CD4-positive, alpha-beta T cell treated with Interleukin-4 for 1 hour (primary cell): ENCODE measurements at places on chromosomes 1 and 21.

DNA sequence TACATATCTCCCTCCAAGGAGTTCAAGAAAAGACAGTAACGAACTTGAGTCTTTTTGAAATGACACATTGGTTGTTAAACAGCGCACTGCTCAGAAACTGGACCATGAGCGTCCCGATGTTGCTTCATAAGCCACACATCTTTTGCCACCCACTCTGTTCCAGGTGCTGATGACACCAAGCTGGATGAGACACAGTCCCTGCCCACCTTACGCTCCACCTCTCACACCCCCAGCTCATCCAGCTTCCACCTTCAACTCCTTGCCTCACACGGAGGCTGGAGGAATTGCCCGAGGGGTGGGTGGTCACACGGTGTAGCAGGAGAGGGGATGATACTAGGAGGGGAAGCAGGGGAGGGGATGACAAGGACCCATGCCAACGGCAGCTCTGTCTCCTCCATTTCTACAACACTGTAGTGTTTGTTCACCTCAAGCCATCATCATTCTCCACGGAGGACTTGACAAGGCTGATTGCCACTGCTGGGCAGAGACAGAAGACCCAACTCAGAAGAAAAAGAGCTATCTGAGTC, 148.5 kb upstream of the TNR start:
- DNase-seq: no peak

GRCh38 chr1:44062656-44063179, 31.5 kb upstream of the SLC6A9 start:
- DNase-seq: no peak

DNA sequence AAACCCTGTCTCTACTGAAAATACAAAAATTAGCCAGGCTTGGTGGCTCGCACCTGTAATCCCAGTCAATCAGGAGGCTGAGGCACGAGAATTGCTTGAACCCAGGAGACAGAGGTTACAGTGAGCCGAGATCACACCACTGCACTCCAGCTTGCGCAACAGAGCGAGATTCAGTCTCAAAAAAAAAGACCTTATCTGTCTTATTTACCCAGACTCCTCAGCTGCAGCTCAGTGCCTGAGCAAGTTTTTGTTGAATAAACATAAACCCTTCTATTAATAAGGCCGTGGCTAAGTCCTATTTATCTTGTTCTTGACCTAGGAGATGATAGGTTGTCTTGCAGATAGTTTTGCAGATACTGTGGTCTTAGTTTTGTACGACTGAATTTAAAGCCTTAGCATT, 136.4 kb upstream of the TMEM51 start:
- no peak for DNase-seq

GRCh38 chr1:229138058-229138457, 132.9 kb upstream of the RAB4A start:
- no peak for DNase-seq

DNA sequence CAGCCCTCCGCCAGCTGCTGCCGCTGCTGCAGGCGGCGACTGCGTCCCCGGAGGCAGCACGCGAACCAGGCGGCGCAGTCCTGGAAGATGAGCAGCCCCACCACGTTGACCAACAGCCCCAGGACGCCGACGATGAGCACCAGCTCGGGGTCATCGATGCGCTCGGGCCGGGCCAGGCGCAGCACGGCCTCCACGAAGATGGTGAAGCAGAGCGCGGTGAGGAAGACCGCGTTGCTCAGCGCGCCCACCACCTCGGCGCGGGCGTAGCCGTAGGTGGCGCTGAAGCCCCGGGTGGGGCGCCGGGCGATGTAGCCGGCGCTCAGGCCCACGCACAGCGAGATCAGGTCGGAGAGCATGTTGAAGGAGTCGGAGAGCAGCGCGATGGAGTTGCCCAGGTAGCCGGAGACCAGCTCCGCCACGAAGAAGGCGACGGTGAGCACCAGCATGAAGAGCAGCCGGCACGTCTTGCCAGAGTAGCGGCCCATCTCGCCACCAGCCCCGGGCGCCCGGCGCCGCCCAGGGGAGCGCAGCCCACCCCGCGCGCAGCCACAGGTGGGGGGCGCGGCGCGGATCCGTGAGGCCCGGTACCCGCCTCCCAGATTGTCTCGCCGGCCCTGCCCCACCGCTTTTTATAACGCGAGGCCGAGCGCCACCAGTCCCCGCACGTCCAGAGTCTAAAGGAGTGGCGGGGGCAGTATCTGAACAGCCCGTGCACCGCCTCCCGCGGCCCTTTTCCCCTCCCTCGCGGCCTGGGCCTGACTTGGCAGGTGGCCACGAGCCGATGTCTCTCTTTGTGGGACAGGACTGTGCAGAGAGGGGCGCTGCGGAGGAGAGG, at the start of gene SLC30A10:
SLC30A10 (minus strand) TSS at position 602 of the 835 bp plus-strand sequence; CDS start at position 485, 117 bp downstream.
- no peak for DNase-seq

DNA sequence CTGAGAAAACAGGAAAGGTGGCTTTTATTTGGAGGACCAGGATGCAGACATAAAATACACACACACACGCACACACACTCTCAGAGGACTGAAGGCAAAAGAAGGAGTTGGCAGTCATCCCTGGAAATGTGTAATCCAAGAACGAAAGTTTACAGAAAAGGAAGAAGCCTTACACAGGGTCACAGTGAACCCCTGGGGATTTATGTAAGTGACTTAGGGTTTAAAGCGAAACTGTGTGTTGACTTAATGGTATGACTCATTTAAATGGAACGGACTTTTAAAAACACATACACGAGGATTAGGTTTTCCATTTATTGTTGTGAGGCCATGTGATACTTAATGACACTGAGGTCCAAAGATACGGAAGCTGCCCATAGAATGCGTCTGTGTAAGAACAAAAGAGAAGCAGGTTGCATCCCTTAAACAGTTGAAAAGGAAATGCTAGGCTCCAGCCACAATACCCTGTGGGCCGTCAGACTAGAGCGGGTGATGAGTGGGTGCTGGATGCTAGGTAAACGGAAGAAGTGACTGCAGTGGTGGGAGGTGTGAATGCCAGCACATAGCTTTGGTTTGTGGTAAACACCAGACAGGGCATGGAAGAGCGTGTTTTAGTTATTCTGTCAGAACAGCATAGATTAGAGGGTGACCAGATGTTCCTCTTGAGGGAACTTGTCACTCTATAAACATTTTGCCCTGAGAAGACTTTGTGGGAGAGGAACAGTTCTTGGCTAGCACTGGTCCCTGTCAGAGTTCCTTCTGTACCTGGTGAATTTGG, 21.6 kb upstream of the BCL10 start:
- peak; percentile 61 for DNase-seq

DNA sequence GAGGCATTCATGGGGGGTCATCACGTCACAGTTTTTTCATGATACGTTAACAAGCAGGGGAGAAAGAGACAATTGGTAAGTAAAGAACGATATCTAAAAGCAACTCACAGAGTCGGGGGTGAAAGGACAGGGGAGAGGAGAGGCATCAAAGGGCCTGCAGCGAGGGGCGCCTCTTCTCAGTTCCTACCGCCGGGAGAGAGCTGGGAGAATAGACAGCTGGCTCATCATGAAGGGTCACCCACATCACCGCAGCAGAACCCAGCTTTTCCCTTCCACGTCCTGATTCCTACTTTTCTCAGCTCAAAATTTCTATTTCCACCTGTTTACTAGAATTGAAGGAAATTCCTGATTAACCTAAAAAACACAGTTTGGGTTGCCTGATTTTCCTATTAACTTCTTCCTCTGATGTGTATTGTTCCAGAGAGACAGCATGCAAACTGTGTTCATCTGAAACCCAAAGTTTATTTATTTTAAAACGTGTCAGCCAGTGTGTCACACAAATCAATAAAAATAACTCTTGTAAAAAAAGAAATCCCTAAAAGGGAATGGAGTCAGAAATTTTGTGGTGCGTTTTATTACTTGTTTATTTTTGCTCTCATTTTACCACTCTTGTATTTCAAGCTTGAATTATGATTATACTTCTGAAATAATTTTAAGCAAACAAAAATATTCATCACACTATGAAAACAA, 75.4 kb downstream of the SLC25A24 start:
- no peak for DNase-seq

GRCh38 chr1:154983776-154984466, 777 bp downstream of the FLAD1 start:
- no peak for DNase-seq

GRCh38 chr1:80517062-80517461, 1283.7 kb upstream of the ADGRL2 start:
- no peak for DNase-seq

- no peak for DNase-seq
Measured at GRCh38 chr21:45250914-45251634, 36.6 kb downstream of the POFUT2 start.

DNA sequence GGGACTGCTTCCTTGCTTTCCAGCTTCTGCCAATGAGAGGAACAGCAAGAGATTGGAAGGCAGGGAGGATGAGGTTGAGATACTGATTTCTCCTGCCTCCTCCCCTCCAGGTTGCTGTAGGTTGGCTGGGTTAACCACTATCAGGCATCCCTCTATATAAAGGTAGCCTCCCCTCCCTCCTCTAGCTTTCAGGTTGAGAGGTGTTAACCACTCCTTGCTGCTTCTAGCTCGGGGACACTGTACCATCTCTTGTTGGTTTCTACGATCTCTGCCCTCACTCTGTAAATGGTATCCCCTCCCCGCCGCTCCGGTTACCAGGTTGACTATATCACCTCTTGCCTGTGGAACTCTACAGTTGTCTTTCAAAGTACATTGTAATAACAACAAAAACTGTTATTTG, 16.7 kb downstream of the LPAR3 start:
- DNase-seq: no peak

GRCh38 chr1:168498956-168499687, 44.7 kb downstream of the XCL2 start:
- DNase-seq: no peak

- DNase-seq: no peak
Measured at GRCh38 chr1:3552176-3552575, 59.1 kb downstream of the MEGF6 start.

DNA sequence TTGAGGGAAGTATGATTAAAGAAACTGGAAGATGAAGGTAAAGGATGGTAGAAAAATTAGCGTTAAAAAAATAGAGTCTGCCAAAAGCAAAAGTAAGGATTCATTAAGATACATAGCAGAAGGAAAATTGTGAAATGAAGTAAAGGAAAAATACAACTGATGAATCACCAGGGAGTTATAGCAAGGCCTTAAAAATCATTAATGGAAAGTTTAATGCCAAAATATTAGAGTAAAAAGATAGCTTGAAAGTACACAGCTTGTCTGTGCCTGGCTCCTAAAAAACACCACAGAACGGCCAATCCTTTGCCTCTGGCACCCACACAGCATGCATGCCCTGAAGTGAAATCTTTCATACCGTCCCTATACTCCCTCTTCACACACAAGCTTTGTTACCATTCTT, 66.9 kb upstream of the APOBEC4 start:
- DNase-seq: no peak

DNA sequence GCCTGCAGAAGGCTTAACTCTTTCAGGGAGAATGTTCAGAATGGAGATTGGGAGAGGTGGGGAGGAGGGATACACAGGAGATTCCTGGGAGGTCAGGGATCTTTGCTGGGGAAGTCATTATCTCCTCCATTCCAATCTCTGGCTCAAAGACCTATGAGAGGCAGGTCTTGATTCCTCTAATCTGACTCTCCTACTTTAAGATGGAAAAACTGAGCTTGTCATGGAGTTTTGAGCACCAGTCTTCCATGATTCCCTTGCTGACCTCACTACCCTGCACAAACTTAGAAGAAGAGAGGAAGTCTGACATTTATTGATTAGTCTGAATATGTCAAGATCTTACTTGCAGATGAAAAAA, 41.5 kb upstream of the SYNC start:
- no peak for DNase-seq

- no peak for DNase-seq
Measured at GRCh38 chr21:14988760-14989159, 76.0 kb downstream of the NRIP1 start.

GRCh38 chr1:112507921-112508277, 866 bp upstream of the WNT2B start:
- DNase-seq: peak; percentile 16

DNA sequence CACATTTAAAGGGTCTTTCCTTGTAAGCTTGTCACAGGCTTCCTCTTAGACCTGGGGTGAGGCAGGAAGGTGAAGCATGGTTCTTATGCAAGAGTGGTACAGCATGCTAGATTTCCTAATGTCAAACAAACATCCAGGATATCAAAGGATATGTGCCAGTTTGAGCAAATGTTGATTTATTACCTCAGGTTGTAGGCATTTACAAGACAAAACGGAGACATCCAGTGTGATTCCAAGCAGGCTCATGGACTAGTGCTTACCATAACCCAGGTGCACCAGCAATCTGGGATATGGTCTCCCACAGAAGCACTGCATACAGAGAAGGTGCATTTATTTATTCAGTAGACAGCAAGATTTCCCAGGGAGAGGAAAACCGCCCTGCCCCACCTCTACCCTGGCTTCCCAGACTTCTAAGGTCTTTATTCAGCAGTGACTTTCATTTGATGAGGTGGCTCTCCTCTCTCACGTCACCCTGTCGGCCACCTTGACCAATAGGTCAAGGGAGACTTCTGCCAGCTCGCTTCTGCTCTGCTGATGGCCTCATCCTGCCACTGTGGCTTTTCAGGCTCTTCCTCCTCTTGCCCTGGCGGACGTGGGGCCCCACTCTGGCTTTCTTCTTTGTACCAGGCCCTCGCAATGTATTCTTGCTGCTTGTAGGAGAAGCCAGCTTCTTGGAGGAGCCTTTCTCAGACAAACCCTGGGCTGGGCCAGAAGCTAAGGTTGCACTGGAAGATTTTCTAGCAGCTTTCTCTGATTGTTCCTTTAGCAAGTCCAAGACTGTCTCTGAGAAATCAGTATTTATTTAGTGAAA, 25.6 kb downstream of the HHIPL2 start:
- no peak for DNase-seq

DNA sequence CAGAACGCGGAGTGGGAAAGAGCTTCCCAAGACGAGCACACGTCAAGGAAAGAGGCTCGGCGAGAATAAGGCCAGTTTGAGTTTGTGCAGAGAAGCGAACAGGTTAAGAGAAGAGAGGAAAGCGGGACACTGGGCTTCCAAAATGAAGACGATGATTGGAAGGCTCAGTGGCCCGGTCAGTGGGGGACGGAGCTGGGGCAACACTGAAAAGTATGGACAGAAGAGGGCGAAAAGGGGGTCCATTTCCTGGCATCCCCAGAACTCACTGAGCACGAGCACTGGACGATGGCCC, 258 bp downstream of the CCT3 start:
- DNase-seq: no peak

DNA sequence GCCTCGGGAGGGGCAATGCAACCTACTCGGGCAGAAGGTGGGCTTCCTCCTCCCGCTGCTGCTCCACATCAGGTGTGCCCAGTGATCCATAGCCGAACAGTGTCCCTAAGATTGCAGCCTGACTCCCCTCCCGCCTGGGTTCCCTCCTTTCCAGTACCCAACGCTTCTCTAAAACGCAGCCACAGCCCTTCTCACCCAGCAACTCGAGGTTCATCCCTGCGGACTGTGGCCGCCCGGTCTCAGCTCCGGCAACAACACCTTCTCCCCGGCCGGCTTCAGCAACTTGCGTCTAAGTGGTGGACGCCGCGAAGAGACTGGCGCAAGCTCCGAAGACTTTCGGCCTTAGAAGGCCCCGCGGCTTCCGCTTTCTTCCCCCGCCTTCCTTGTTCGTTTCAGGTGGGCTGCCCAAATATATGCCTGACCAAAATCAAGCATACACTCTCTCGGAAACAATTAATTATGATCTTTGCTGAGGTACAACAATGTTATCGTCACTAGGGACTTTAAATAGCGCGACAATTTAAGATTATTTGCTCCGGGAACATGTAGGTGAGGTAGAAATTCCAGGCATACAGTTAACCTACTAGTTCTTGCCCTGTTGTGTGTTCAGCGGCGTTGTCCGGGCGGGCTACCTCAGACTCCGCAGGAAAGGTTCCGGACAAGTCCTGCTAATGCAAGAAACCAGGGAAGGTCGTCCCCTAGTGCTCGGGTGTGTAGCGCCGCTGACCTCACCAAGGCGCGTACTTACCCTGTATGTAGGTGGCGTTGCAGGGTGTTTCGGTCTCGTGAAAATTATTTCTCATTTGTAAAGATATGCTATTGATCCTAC, at the start of gene RBBP5:
RBBP5 (minus strand) TSS at position 319 of the 829 bp plus-strand sequence; CDS start at position 214, 105 bp downstream.
- peak; percentile 97 for DNase-seq
